ENCODE measurements at places on chromosomes 6 and 20.

DNA sequence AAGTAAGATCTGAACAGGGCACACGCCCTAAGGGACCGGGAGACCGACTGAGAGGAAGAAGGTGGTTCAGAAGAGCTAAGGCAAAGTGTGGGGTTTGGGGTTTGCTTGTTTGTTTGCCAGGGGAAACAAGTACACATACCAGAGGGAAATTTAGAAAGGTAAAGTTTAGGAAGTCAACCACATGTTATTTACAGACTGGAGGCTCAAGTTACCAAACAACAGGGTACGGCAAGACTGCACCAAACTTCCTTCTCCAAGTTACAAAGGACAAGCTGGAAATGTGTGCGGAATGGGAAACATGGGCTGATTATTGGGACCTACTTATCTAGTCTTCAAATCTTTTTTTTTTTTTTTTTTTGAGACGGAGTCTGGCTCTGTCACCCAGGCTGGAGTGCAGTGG lies 11.2 kb downstream of the PREP start:
- DNase-seq, result no peak

DNA sequence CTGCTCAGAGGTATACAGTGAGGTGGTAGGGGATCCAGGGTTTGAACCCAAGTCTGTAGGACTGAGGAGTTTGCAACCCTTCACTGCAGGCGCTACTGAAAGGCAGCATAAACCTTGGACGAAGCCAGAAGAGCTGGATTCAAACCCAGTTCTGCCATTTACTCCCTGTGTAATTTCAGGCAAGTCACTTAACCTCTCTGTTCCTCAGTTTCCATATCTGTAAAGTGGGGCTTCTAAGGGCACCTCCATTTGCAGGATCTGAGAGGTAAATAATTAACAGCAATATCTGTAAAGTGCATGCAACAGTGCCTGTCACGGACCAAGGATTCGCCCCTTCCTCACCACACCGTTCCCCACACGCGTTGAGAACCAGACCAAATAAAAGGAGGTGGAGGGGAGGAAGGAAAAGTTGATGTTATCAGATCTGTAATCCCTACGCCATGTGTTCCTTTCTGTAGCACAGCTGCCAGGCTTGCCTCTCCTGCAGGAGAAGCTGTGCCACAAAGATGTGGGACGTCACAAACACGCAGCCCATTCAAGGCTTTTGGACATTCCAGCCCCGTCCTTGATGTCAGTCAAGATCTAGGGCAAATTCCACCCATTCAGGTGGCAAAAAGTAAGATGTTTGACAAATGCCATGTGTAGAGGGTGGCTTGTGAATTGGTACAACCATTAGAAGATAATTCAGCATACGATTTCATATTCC lies 9.8 kb downstream of the RIPOR3 start:
- no peak for DNase-seq

- DNase-seq, result no peak
These were observed 11.3 kb downstream of the GINS1 start for GRCh38 chr20:25418776-25419175.

GRCh38 chr20:50322703-50323131 lies 132.1 kb downstream of the CEBPB start:
- no peak for DNase-seq

DNA sequence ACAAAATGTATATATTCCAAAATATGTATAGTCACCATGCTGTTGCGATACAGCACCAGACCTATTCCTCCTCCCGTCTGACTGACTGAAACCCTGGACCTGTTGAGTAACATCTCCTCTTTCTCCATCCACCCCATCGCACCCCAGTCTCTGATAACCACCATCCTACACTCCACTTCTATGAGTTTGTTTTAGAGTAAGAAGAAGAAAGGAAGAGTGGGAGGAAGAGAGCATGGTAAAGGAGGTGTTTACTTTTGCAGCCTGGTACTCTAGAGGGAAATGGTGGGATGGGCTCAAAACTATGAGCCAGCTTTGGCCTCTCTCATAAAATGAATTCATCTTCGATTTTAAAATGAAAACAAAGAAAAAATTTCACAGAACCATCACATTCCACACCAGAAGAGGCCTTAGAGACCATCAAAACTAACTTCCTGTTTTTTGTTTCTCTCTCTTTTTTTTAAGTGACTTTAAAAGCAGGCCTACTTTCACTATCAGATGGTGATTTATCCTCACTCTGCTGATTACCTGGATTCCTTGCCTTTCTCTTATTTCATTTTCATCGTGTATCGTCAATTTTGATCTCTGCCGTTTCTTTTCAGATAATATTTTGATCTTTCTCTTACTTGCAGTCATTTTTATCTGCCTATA lies 16.8 kb upstream of the FUCA2 start:
- DNase-seq, result no peak

DNA sequence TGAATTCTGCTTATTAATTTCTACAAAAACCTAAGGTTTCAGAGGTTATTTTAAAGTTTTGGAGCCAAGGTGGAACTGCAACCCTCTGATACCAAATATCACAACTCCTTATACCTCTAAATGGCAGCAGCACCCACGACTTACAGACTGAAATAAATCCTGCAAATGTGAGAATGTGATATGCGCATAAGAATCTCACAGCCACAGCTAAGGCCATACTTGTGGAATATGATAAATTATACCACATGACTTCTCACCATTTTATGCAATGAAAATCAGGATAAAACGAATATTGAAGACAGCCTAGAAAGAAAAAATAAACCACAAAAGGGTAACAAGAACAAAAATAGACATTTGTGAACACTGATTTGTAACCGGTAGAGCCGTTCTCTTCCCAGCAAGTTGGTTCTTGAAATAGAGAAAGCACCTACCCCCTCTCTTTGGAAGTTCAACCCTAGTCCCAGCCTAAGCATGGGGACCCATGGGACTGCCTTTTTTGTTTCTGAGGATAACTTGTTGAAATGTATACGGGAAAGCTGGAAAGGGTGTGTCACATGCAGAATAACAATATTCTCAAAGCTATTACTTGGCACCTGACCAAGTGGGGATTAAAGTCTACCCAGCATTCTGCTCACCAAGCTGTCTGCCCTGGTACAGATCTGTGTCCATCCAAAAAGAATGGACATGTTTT lies 47.1 kb upstream of the MCM9 start:
- DNase-seq, result no peak

- DNase-seq, result no peak
These were observed 5.8 kb downstream of the TXNDC5 start for GRCh38 chr6:7904654-7905319.

GRCh38 chr6:99490608-99491007 lies 24.6 kb downstream of the USP45 start:
- DNase-seq, result no peak

GRCh38 chr20:64146936-64147477 lies 17.2 kb upstream of the MYT1 start:
- no peak for DNase-seq

GRCh38 chr6:7546020-7546369 lies 4.5 kb downstream of the DSP start:
- no peak for DNase-seq

DNA sequence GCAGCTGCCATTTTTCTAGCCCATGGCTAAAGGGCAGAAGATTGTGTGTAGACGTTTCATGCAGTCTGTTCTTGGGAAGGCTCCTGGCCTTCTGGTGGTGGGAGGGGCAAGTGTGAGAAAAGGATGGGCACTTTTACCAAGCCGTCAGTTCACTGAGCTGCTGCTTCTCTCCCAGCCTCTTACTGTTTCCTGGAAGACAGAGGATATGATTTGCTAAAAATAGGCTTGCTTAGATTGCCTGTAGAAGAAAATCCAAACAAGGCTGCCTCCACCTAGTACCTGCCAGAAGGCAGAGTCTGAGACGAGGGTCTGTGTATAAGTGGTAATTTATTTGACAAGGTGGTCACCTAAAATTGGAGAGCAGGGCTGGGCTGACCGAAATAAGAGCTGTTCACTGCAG lies 7.5 kb downstream of the KIZ start:
- DNase-seq, result no peak

- peak; percentile 49 for DNase-seq
These were observed 67.9 kb downstream of the ZHX3 start for GRCh38 chr20:41249411-41250281.

- DNase-seq, result no peak
These were observed 801 bp downstream of the FBXL4 start for GRCh38 chr6:98946879-98947410.
